Stimulated activated CD4-positive, alpha-beta T cell treated with anti-CD3 and anti-CD28 coated beads, Interleukin-15, amount 100 ng/mL, for 1 hour (primary cell): ENCODE measurements at places on chromosomes 2 and 18.

DNA sequence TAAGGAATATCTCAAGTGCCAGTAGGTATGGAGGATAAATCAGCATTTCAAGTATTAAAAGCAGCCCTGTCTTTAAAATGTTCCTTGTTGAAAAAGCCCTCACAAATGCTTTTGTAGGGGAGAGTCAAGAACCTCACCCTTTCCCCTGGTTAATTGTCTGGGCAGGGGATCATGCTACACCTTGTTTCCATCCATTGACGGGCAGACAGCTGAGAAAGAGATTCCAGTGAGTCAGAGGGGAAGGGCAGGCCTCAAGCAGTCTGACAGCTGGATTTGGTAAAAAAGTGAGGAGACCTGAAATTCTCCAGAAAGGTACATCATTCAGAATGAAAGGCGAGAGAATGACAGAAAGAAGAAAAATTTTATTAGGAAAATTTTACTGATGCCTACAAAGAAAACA, 203.2 kb upstream of the CYP26B1 start:
- DNase-seq = no peak

- DNase-seq = no peak
These were observed 48.1 kb downstream of the B3GNT2 start for GRCh38 chr2:62243983-62244382.

GRCh38 chr2:34305587-34305986, 706.5 kb upstream of the FAM98A start:
- no peak for DNase-seq

GRCh38 chr2:228767196-228767595, 503.9 kb downstream of the PID1 start:
- DNase-seq = no peak

DNA sequence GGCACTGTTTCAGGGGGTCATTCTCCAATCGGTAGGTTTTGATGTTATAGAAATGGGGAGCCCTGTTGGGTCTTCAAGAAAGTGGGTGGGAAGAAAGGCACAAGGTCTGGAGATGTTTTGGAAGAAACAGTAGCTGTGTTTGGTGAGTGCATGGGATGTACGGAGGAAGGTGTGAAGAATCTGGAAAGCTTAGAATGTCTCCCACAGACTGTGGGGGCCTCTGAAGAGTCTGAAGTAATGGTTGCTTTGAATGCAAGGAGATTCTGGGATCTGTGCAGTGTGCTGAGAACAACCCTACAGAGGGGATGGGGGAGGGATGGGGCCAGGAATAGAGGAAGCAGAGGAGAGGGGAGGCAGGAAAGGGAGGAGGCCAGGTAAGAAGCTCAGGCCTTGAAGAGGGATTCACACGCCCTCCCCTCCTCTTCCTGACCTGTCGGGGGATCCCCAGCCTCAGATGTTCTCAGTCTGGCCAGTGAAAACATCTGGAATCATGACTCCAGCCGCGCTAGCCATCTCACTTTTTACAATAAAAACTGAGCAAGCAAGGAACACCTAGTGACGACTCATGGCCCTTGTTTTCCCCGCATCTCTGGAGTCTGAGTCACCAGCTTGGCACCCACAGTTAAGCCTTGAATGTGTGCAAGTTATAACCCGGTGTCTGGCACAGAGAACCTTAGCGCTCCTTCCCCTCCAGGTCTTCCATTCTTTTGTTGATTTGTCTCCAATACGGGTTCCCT, 74.2 kb downstream of the SH3BP4 start:
- DNase-seq = no peak

DNA sequence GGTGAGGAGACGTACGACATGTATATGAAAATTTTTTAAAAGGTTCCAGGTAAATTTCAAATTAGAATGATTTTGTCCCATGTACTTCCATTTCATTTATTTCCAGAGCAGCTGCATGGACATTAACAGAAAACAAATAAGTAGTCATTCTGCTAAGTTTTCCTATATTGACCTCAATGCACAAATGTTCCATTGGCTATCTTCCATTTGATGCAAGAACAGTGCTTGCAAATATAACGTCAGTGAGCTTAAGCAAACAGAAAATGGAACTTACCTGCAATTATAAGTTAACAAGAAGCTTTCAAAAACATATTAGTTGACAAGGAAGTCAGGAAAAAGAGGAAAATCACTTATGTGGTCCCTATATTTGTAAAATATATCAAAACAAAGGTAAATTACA, 16.6 kb downstream of the PAIP2B start:
- no peak for DNase-seq

- DNase-seq = no peak
These were observed 11.6 kb downstream of the CROCC2 start for GRCh38 chr2:240917684-240918257.

DNA sequence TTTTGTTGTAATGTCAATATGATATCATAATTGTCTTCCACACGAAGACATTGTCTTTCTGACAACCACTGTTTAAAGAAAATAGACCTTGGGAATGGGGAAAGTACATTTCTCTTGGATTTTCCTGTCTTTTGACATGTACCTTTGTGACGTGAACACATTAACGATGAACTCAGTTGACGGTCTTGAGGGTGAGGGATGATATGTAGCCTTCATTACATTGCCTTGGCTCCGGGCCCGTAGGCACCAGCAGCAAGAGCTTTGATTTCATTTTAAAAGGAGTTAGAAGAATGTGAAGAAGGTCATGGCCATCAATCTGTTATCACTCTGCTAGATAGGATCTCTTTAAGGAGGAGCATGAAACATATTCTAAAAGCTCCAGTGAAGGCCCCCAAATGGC, 80.9 kb downstream of the LYPD6B start:
- DNase-seq = no peak

DNA sequence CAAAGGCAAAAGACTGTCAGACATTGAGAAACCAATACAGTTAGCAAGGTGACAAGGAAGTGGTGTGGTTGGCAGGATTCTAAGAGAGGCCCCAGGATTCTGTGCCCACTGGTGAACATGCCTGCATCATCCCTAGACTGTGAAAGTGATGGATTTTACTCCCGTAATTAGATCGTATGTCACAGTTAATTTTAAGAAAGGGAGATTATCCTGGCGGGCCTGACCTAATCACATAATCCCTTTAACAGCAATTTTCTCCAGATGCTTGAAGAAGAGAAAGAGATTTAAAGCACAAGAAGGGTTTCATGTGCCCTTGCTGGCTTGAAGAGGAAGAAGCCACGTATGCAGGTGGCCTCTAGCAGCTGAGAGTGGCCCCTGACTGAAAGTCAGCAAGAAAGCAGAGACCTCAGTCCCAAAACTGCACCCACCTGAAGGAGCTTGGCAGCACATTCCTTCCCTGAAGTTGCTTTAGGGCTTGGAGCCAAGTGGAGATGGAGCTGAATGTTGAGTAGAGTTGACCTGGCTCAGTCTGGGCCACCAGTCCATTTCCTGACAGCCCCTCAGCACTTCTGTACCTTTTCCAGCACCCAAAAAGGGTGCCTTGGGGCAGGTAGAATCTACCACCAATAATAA, 49.1 kb downstream of the GTF3C3 start:
- no peak for DNase-seq

DNA sequence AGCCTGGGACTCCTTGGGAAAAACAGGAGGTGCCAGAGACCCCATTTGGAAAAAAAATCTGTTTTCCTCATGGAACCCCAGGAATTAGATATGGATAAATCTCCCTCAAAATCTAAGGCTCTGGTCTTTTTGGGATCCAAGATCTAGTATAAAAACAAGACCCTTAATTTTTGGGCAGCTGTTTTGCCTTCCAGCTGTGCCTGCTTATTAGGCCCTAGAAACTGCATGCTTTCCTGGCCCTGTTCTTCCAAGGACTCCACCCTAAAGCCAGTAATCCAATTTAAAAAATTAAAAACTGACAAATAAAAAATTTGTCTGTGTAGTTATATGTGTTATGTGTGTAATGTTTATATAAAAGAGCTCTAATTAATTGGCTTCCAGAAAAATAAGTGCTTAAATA, 274.6 kb downstream of the STK39 start:
- no peak for DNase-seq

- no peak for DNase-seq
These were observed 2109.8 kb upstream of the CELF4 start for GRCh38 chr18:39675368-39675767.

GRCh38 chr2:233643128-233643527, 6.9 kb downstream of the UGT1A10 start:
- DNase-seq = no peak

DNA sequence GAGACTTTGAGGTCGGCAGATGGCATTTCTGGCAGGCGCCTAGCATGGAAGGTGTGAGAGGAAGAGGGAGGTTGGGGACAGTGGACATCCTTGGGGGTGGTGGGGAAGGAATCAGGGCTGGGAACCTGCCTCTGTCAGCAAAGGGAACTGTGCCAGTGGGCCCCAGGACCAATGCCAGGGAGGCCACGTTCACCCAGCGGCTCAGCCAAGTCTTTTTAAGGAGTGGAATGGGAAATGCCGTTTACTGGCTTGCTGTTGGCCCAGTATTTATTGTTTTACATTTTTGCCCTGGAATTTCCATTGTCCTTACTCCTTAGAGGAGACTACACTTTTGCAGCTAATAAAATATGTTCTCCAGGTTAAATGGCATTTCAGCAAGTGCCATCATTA, 135.2 kb downstream of the MCFD2 start:
- no peak for DNase-seq

GRCh38 chr2:35168351-35168750, 1187.2 kb upstream of the CRIM1 start:
- no peak for DNase-seq

DNA sequence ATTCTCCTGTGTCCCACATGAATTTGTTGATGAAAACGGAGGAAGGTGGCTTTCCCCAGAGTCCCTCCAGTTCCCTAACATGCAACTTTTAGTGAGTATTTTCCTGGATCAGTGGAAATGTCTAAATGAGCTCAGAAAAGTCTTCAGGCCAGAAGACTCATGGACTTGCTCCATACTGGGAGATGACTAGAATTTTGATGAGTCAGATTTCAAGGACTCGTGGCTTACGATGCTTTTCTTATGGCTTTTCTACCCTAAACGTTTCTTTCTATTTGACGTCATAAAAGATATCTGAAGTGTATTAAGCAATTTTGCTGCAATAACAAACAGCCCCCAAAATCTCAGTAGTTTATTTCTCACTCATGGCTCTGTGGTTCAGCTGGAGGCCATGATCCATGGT, 397.6 kb downstream of the FBXO15 start:
- no peak for DNase-seq

DNA sequence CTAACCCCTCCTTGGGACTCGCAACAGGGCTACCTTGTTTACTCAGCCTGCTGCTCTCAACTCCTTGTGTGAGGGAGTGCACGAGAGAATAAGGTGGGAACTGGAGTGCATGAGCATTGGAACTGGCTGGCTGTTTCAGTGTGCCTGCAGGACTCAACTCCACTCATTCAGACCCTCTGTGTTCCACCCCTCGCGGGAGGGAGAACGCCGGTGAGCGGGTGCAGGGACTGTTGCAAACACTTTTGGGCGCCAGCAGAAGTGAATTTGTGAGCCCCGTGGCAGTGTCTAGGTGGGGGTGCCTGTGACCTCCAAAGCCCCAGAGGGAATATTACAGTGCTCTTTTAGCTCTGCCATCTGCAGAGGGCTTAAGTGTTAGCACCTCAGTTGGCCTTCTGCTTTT, 1978.3 kb upstream of the PIK3C3 start:
- no peak for DNase-seq

DNA sequence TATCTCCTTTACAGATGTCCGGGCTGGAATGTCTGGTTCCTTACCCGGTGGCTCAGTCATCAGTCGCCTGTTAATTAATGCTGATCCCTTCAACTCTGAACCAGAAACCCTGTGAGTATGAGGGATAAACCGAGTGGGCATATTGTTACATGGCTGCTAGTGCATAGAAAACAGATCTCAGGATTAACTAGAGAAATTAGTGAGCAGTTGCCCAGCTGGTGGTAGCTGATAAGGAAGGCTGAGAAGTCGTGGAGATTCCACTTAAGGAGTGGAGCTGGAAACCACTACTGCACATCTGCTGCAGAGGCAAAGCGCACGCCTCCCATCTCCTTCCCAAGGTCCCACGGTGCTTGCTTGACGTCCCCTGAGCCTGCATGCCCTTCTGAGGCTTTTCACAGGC, 97.7 kb downstream of the DGKD start:
- no peak for DNase-seq

DNA sequence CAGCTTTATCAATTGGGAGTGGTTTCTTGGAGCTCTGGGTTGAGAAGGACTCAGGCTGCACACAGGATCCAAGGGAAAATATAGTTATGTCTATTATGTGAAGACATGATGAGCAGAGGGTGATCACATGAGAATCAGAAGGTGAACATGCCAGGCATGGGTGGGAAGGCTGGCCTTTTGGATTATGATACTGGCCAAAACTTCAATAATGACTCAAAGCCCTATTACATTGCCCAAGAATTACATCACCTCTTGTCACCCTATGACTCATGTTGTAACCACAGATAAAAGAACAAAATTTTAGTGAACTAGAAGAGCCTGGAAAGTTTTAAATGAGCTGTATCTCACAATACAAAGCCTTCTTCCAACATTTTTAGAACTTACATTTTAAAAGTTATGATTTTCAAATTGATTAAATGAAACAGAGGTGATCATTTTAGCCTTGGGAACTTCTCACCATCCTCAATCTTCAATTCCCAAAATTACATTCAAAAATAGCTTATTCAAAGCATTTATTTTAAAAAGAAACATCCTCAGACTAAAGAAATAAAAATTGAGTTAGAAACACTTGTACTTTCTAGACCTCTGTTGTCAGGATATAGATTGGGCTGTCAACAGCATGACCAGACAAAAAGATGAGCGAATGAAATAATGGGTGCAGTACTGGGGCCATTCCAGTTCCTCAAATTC, 428.3 kb downstream of the MBD2 start:
- DNase-seq = no peak

DNA sequence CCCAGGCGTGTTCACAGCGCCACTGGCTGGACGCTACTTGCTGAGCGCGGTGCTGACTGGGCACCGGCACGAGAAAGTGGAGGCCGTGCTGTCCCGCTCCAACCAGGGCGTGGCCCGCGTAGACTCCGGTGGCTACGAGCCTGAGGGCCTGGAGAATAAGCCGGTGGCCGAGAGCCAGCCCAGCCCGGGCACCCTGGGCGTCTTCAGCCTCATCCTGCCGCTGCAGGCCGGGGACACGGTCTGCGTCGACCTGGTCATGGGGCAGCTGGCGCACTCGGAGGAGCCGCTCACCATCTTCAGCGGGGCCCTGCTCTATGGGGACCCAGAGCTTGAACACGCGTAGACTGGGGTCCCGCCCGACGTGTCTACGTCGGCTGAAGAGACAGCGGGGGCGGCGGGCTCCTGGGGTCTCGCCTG, 891 bp upstream of the KHK start:
- DNase-seq = no peak

DNA sequence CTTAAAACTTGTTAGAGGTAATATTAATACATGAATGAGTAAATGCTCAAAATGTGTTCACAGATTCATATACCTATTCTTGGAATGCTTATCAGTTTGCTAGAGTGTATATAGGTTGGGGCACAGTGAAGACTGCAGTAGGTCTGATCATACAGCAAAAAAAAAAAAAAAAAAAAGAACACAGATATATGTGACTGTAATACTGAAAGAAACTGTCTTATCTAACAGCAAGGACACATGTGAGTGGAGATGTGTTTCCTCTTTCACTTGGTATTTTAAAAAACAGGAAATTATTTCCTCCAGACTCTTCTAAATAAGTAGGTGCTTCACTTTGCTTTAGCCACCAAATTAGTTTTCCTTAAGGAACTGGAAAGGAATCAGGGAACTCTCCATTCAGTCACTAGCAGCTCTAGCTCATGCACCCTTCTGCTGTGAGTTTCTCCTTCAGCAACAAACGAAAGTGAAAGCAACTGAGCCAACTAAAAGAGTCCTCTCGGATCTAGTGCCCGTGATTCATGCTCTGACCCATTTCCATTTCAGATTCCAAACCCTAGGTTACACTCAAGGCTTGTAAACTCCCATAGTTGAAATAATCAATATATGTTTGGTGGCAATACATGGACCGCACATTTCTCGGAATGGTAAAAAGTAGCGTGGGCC, 98.5 kb downstream of the DSEL start:
- DNase-seq = no peak
